Fibroblast of skin of left quadriceps (primary cell): ENCODE measurements at places on chromosomes 12 and 14.

DNA sequence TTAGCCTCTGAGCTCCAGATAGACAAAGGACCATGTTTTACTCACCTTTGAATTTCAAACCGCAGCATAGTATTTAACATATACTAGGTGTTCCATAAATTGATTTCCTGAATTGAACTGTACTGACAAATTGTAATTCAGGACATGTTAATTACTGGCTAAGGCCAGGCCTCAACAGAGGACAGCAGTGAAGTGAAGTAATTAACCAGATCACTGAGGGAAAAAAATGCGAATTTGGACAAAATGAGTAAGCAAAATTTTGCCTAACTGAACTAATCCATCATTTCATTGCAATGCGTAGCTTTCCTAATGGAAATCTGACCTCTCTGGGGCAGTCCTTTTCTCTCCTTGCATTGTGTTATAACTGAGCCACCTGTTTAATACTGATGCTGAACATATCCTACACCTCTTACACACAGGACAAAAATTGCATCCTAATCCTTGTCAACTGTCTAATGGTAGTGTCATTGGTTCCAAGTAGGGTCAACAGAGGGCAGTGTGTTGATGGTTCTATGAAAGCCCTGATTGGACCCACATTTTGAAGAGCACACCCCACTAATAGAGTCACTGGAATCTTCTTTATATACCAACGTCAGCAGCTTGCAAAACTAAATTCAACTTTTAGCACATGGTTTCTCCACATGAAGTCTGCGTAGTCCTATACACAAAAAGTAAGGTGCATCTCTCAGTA is 148.4 kb downstream of the SLC25A21 start:
- no peak for DNase-seq

GRCh38 chr12:53059434-53060063 is 9.7 kb downstream of the TNS2 start:
- DNase-seq = no peak

- DNase-seq = peak; percentile 38
Measured at GRCh38 chr12:95700316-95700785, 90.2 kb downstream of the NTN4 start.

DNA sequence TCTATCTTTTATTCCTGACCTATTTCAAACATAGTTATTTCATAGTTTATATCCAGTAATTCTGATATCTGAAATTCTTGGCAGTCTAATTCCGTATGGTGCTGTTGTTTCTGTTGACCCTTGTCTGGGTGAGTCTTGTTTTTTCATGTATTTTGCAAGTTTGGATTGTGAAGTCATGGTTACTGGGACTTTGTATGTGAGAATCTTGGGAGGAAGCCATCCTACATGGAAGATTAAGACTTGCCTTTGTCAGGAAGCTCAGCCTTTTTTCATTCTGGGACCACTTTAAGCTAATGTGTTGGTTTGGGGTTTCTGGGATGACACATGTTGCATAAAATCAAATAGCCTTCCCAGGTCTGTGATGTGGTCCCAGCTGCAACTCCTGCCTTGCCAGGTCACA is 191.6 kb upstream of the E2F7 start:
- no peak for DNase-seq

DNA sequence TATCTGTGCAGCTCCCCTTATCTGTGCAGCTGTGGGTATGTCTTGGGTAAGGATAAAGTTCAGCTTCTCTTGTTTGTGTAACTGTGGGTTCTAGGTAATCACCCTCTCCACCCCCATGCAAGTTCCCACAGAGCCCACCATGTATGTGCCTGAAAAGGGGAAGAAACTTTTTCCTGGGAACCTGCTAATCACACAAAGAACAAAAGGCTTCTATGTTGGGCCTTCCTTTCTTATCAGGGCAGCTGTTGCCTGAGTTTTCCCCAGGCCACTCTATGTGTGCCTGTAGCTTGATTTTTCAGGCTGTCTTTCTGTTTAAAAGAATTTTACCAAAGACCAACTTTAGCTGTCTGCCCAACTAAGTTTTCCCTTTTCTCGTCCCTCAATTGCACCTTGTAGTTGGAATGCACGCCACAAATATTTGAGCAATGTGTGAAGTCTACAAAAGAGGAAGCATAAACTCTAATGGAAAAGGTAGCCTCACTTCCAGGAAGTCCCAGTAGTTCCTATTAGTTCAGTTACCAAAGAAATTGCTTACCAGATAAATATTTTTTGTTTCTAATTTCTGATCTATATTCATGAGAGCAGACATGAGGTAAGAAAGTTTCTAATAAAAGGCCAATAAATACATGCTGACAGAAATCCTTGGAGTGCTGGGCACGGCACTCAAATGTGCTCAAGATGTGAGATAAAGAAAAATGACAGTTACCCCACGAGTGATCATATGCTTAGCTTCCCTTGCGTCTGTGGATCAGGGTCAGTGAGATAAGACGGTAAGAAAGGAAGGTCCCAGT is 2.7 kb upstream of the GALC start:
- no peak for DNase-seq

GRCh38 chr12:46386360-46386867 is 13.8 kb upstream of the SLC38A2 start:
- peak; percentile 98 for DNase-seq

GRCh38 chr12:1044199-1044598 is 53.2 kb downstream of the ERC1 start:
- no peak for DNase-seq

- DNase-seq = peak; percentile 43
Measured at GRCh38 chr12:30021051-30021833, 237.5 kb upstream of the TMTC1 start.

- no peak for DNase-seq
Measured at GRCh38 chr14:88516861-88517357, 37.9 kb downstream of the PTPN21 start.

- no peak for DNase-seq
Measured at GRCh38 chr14:59306775-59307174, 118.3 kb downstream of the DAAM1 start.

- DNase-seq = peak; percentile 48
Measured at GRCh38 chr12:125185740-125186470, 120.7 kb downstream of the AACS start.

- peak; percentile 27 for DNase-seq
Measured at GRCh38 chr12:46702581-46703344, 123.0 kb downstream of the SLC38A4 start.

- no peak for DNase-seq
Measured at GRCh38 chr12:92582475-92582874, 120.3 kb upstream of the PLEKHG7 start.

- DNase-seq = no peak
Measured at GRCh38 chr12:92121826-92122225, 23.8 kb downstream of the BTG1 start.

DNA sequence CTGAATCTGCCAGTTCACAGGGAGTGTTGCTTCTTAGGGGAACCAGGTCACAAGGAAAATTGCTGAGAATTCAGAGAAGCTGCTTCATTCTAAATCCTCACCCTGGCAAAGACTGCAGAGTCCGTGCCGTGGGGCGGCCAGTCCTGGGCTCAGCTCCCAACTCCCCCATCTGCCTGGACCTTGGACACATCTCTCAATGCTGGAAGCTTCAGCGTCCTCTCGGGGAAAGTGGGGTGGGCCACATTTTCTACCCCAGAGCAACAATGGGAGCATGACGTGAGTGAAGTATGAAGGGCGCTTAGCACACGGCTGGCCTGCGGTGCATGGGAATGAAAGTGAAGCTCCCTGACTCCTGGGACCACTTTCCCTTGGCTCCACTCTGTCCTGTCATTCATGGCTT is 31.2 kb downstream of the HVCN1 start:
- DNase-seq = no peak

DNA sequence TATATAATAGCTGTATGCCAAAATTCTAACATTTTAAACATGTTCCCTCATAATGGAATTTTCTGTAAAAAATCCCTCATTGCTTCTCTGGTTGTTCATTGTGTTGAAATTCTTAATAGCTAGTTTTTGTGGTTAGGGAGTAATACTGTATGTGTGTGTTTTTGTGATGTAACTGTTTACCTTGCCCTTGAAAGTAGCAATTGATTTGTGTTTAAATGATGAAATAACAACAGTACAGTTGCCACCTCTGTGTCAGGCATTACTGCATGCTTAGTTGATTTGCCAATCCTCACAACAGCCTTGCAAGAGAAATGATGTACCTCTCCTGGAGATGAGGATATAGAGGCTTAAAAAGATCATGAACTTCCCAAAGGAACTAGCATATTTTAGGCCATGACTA is 94.9 kb downstream of the DAAM1 start:
- DNase-seq = peak; percentile 44

- no peak for DNase-seq
Measured at GRCh38 chr14:50064993-50065392, 51.4 kb downstream of the VCPKMT start.

DNA sequence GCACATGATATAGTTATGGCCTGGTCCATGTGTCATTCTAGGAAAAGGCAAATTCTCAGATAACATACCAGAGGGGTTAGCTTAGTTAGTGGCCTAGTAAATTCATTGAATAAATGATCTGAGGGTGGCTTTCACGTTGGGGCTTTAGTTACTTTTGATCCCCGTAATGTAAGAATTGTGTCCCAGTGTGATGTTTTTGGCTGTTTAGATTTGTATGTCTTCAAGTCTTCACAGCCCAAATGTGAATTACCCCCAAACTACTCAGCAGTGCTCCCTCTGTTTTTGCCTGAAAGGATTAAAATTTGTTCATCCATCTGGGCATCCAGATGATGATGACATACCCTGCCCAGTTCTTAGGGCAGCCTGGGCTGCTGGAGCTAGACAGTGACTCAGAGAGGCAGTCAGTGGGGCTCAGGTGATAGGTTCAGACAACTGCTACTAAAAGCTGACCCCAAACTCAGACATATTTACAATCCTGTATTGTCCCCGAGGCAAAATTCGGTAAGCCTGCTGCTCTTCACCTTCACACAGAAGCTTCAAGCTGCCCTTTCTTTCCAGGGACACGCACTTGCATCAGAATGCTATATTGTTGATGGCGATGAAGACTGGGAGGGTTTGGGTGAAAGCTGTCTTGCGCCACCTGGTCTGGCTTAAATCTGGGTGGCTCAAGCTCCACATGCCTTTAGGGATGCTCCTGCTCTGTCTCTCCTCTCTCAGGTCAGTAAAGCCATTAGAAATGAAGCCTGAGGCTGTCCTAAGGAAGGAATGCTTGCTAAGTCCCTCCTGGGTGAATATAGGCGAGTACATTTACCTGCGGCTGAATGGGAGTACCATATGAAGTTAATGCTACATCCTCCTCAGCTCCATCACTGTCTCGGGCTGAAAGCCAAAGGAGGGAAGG is 10.3 kb downstream of the GPRC5D start:
- DNase-seq = no peak

GRCh38 chr12:14614704-14615121 is 47.0 kb upstream of the PLBD1 start:
- no peak for DNase-seq

- no peak for DNase-seq
Measured at GRCh38 chr14:99684410-99684934, 374 bp downstream of the CYP46A1 start.

DNA sequence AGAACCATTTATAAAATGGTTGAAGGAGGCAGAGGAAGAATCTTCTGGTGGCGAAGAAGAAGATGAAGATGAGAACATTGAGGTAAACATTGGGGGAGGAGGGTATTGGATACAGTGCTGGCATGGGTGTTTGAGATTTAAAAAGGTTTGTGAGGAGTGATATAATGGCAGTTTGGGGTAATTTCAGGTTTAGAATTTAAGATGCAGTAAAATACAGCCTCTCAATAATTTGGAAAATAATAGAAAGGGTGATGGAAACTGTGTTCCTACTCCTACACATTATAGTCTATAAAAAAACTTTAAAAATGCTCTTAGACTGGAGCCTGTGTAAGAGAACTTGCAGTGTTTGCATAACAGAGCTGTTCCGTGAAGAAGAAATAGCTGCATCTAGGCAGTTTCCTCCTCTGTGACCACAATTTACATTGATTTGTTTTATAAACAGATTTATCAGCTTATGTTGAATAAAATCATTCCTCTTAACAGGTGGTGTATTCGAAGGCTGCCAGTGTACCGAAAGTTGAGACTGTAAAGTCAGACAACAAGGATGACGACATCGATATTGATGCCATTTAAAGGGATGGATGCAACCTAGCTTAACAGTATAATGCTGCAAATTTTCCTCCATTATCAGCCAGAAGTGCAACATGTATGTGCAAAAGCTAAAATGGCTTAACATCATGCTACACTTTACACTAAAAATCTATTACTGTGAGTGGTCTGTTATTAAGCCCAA is 6.6 kb downstream of the EIF5 start:
- no peak for DNase-seq

GRCh38 chr14:57987051-57987450 is 121.2 kb upstream of the SLC35F4 start:
- no peak for DNase-seq

DNA sequence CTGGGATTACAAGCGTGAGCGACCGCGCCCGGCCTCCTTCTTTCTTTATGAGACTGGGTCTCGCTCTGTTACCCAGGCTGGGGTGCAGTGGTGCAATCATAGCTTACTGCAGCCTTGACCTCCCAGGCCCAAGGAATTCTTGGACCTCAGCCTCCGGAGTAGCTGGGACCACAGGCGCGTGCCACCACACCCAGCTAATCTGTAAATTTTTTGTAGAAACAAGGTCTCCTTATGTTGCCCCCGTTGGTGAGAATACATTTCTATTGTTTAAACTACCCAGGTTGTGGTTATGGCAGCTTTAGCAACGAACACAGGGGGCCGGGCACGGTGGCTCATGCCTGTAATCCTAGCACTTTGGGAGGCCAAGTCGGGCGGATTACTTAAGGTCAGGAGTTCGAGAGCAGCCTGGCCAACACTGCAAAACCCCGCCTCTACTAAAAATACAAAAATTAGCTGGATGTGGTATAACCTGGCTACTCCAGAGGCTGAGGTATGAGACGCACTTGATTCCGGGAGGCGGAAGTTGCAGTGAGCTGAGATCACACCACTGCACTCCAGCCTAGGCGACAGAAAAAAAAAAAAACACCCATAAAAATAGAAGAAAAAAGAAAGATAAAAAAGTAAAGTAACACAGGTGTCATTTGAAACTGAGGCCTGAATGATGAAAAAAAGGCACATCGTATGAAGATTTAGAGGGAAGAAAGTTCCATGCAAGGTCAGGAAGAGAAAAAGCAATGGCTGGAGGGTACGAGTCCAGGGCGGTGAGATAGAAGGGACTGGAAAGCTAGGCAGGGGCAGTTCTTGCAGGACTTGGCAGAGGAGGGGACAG is 977 bp upstream of the TMEM120B start:
- DNase-seq = no peak
